ENCODE measurements at places on chromosomes 12 and 14.

DNA sequence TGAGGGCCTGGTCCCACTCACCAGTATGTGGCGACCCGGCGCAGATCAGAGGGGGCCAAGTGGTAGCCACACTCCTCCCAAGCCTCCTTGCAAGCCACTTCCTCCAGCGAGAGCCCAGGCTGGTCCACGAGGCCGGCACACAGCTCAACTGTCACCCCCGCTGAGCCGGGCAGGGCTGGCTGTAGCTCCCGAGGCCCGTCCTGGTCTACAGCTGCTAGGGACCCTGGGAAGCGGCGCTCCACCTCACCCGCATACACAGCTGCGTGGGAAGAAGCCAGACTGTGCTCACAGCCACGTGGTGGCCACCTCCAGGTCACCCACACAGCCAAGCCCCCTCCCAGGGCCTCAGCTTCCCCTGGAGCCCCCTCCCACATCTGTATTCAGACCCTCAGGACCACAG, 4.6 kb downstream of the NUDT14 start:
- DNase-seq, result no peak

DNA sequence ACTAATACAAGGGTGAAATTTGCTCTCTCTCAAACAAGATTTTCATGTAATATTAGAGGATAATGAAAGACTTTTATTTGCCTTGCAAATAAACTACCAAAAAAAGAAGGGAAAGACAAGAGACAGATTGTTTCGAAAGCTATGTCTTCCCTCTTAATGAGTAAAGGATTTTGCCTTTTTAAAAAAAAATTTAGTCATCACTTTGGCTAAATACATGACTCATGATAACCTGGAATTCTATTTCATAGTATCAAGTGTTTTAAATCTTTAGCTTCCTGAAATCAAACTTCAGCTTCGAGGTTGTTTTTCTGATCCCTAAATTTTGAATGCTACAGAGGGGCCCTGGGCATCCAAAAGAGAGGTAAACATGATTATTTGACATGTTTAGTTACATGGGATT, 144.4 kb downstream of the CCDC59 start:
- no peak for DNase-seq

- no peak for DNase-seq
Measured at GRCh38 chr14:38874721-38875120, 228.3 kb downstream of the SEC23A start.

DNA sequence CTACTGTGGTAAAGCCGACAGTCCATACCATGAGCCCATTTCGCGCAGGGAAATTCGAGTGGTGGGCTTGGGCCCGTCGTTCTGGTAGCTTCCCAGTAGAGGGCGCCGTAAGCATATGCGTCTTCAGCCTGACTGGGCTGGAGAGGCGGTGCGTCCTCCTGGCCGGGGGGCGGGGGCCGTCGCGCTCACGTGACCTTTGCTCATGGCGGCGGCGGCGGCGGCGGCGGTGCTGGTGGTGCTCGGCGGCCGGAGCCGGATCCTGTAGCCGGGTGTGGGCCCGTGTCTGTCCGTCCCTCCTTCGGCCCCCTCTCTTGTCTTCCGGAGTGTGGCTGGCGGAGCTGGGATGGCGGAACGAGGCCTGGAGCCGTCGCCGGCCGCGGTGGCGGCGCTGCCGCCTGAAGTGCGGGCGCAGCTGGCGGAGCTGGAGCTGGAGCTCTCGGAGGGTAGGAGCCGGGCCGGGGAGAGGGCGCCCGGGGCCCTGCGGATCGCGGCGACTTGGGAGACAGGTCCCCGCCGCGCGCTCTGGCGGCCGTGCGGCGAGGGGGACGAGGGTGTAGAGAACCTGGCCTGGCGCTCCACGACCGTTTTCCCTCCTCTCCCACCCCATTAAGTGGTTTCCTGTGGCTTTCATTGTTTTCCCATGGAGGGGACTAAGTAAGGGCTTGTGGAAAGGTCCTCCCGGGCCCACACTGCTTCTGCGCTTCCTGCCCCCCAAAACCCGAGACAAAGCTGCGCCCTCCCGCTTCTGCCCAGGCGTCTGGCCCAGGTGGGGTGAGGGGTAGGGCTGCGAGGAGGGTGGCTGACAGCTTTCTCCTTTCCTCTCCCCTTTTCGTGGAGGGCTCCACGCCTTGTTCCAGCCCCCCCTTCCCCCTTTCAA, at the start of gene DIP2B:
Gene DIP2B, plus strand, starts transcription at position 188 of the 877 bp plus-strand sequence. Its CDS starts 156 bp downstream, at position 344.
- DNase-seq, result peak; percentile 96

GRCh38 chr14:88380405-88380804, 5.1 kb upstream of the SPATA7 start:
- no peak for DNase-seq

GRCh38 chr12:108090107-108090899, 38.8 kb upstream of the WSCD2 start:
- DNase-seq, result no peak

DNA sequence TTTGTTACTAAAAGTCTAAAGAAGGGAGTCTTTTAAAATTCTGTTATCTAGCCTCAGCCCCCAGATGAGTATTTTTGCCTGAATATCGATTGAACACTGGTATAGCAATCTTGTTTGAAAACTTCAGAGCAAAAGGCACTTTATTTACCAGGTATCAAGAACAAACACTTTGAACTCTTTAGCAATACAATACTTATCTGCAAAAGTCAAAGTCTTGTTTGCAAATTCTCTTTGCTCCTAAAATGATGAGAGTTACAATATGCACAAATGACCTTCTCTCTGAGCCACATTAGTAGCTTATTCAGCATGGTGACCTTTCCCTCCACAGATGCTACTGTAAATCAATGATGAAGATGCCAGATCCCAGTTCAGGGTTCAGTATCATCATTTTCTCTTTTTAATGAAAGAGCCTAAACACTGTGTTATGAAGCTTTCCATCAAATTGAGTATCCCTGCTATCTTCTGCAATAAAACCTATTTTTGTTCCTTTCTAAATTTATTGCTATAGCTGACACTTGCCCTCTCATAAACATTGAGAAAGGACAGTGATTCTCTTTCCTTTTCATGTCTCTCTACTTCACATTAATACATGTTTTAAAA, 752.7 kb upstream of the MGAT4C start:
- DNase-seq, result no peak

- no peak for DNase-seq
Measured at GRCh38 chr12:132054983-132055382, 89.1 kb downstream of the DDX51 start.

GRCh38 chr12:110850762-110851161, 4.0 kb downstream of the CCDC63 start:
- no peak for DNase-seq

GRCh38 chr14:50736932-50737419, 68.9 kb upstream of the SAV1 start:
- DNase-seq, result no peak

DNA sequence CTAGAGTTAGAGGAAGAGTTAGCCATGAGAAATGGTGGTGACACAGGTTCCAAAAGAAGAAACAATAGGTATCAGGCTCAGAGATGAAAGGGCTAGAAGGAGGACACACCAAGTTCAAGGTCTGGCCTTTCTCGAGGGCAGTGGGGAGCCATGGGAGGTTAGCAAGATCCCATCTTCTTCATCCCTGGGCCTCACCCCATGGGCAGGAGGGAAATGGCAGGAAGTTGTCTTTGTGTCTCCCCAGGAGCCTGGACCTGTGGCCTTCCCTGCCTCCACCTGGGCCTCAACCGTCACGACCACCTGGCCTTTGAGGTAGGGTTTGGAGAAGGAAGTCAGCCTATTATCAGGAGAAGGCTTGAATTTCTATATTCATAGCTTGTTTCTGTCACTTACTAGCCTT, 5.8 kb upstream of the AQP2 start:
- no peak for DNase-seq

DNA sequence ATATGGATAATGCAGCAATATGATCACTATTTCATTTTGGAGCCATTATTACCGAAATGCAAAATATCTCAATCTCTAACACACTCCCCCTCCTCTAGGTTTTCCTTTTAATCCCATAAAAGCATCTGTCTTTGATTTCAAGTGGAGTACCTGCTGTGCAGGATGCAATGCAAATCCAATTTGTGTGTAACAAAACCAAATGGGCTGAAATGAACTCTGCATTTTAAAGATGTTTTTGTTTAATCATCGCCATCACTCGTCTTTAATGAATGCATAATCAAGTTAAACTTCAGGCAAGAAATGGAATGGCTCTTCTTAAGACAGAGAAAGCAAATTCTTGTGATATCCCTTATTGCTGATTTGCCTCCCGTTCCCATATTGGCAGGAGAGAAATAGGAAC, 114.3 kb downstream of the SLC15A5 start:
- DNase-seq, result no peak

DNA sequence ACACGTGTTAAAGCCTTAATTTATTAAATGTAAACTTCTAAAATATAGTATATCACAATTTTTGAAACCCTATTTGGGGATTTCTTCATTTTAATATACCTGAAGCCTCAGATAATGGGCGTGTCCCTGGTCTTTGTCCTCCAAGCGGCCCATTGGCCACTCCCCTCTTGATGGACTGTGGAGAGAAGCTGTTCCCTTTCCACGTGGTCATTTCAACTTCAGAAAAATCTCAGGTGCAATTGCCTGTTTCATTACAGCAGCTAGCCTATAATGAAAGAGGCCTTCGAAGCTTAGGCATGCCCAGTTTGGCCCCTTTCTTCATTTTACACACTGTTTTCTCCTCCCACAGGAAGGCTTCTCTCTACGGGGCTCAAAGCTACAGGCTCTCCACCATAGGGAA, 131.4 kb upstream of the ARHGAP5 start:
- DNase-seq, result no peak

DNA sequence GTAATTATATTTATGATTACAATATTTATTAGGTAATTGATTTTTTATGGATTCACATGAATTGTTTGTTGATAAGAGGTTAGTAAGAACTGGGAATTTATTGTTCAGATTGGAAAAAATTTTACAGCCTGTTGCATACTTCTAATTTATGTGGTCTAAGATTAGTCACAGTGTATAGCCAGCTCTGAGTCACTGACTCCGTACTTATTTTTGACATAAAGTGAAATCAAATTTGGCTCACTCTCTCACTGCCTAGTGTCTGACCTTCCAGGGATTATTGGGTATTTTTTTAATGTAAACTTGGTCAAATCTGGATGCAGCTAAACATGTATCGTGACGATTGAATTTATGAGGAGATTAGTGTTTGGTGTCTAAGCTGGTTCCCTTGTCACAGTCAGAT, 109.3 kb downstream of the PTPRQ start:
- DNase-seq, result no peak

GRCh38 chr14:106518054-106518943, 991.9 kb downstream of the TMEM121 start:
- no peak for DNase-seq

- DNase-seq, result no peak
Measured at GRCh38 chr14:61805451-61805850, 43.2 kb downstream of the SNAPC1 start.

DNA sequence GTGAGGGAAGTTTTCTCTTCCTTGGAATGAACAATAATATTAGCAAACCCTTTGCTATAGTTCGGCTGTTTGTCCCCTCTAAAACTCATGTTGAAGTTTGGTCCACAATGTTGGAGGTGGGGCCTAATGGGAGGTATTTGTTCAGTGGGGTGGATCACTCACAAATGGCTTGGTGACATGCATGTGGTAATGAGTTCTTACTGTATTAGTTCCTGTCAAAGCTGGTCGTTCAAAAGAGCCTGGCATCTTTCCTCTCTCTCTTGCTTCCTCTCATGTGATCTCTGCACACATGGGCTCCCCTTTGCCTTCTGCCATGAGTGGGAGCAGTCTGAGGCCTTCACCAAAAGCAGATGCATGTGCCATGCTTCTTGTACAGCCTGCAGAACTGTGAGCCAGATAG, 13.1 kb upstream of the PPP4R4 start:
- no peak for DNase-seq

DNA sequence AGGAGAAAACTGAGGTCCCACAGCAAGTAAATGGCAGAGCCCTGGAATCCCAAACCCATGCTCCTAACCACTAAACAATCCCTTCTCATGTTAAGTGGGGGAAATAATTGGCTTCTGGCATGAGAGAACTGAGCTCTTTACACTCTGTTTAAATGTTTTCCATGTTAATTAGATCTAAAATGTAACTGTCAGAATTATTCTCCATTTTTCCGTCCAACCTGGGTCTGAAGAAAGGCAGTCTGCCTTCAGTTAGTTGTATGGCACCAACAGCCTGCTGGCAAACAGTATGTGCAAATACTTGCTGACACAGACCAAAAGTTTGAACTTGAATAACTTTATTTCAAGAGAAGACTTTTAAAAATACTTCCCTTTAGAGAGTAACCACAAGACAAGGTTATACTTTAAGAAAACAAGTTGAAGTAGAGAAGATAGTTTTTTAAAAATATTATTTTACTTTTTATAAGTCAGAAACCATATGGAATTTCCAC, 59.7 kb downstream of the E2F7 start:
- DNase-seq, result no peak

DNA sequence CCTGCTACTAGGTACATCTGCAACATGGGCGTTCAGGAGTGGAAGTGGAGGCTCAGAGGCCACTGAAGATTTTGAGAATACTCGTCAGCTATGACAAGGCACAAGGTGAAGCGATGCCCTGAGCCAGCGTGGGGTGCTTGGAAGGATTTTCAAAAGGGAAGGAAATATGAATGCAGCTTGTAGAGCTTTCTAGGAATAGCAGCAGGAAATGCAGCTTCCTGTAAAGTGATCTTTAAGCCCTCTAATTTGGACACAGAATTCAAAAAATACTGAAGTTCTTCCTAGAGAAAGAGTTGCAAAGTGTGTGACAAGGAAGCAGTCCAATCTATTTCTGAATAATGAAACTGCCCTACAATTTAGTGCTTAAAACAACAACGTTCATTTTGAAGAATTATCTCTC, 13.2 kb upstream of the C1S start:
- no peak for DNase-seq

GRCh38 chr12:75438059-75438754, 42.3 kb upstream of the GLIPR1 start:
- no peak for DNase-seq

GRCh38 chr12:9867531-9867930, 1.6 kb downstream of the CLEC2B start:
- DNase-seq, result no peak

GRCh38 chr12:12518464-12518845, 44.2 kb downstream of the DUSP16 start:
- DNase-seq, result no peak

GRCh38 chr14:100383727-100384158, 60.6 kb downstream of the SLC25A47 start:
- DNase-seq, result no peak

Measured in activated CD8-positive, alpha-beta memory T cell treated with anti-CD3 and anti-CD28 coated beads for 1 hour (primary cell).